ENCODE measurements at places on chromosomes 13 and 19.

DNA sequence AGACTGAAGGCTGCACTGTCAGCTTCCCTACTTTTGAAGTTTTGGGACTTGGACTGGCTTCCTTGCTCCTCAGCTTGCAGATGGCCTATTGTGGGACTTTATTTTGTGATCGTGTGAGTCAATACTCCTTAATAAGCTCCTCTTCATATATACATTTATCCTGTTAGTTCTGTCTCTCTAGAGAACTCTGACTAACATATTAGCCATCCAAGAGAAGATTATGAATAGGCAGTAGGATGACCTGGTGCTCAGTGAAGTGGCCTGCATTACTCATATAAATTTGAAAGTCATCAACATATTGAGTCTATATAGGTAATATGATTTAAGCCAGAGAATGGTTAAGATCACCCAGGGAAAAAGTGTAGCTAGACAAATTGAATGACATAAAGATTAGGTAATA is 136.3 kb upstream of the UFM1 start:
- DNase-seq = peak; percentile 38

DNA sequence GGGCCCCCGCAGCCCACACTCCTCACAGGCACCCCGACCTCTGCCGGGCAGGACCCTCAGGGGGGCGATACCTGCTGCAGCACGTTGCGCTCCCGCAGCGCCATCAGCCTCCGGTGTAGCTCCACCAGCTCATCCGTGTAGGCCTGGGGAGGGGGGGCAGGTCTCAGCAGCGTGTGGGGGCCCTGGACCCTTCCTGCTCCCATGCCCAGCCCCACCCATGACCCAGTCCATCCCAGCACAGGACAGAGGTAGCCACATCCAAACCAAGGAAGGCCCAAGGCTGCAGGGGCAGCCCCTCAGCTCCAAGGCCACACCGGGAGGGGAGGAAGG is 66.5 kb downstream of the MLLT1 start:
- no peak for DNase-seq

DNA sequence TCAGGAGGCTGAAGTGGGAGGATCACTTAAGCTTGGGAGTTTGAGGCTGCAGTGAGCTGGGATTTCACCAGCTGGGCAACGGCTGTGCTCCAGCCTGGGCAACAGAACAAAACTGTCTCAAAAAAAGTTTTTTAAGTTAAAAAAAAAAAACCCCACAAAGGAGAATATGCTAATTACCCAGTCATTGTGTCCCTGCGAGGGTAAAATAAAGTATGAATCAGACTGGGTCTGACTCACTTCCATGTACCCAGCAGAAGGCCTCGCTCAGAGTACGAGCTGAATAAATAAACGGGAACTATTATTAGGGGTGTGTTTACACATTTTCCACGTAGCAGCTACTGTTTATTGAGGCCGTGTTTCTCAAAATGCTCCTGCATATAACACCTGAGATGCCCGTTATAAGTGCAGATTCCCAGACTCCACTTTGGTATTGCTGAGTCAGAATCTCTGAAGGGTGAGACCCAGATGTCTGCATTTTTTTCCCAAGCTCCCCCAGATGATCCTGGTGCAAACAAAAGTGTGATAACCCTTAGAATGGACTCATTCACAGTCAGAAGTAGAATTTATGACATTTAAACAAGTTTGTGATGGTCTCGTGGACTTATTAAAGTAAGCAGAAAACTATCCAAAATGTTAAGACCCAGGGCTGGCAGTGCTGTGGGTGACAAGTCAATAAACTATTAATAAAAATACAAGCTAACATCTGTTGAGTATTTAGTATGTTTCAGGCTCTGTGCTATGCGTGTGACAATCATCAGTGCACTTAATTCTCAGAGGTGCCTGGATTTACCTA is 28.2 kb downstream of the KCNC3 start:
- peak; percentile 84 for DNase-seq

DNA sequence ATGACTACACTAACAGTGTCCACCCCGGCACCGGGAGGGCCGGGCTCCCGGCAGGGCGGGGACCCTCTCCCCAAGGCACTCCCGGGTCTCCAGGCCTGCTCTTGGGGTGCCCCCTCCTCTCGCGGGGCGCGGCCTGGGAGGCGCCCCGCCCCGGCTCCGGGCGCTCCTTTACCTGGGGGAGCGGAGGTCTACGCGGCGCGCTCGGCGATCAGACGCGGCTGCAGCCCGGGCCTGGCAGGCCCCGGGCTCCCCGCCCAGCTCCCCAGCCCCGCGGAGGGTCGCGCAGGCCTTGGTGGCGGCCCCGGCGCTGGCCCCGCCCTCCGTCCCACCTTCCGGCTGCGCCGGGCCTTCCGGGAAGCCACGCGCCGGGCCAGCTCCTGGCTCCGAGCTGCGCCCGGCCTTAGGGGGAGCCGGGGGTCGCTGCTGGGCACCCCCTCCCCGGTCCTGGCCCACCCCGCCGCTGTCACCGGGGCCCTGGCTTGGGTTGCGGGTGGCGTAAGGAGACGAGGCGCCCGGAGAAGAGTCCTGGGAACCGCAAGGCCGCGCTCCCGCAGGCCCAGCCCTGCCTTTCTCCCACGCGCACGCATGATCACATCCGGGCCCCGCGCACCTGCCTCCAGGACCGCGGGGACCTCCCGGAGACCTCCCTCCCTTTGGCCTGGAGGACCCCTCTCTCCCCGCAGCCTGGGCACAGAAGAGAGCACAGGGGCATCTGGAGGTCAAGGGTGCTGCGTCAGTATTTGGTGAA is at the start of gene C19orf12:
C19orf12 (minus strand) TSS at position 309 of the 748 bp plus-strand sequence. CDS start 6,848 bp downstream, outside the sequence.
- DNase-seq = peak; percentile 48

GRCh38 chr13:48246102-48246501 is 13.1 kb downstream of the ITM2B start:
- no peak for DNase-seq

GRCh38 chr13:45292176-45292575 is 48.8 kb downstream of the TPT1 start:
- peak; percentile 40 for DNase-seq

- DNase-seq = no peak
Observed at GRCh38 chr13:47036294-47037008, 139.6 kb upstream of the HTR2A start.

DNA sequence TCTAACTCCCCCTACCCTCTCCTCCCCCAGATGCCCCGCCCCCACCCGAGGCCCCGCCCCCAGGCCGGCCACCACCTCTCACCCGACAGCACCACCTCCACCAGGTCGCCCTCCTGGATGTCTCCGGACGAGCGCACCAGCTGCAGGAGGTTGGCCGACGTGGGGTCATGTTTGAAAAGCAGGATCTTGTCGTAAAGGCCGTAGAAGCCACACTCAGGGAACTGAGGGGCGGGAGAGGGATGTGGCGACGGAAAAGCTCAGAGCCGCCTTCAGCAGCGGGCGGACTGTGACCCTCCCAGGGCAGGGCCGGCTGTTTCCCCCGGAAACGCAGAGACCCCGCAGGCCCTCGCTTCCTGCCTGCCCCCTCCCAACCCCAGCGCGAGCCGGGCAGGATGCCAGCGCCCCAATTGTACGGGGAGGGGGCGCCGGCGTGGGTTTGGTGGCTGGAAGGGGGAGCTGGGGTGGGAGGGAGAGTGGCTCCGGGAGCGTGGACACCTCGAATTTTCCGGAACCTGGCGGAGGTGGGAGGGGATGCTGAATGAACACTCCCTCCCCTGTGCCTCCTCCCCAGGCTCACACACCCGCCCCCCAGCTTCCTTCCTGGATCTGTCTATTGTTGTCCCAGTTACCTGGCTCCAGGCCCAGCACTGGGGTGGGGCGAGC is 3.0 kb downstream of the PRKD2 start:
- DNase-seq = peak; percentile 86

Data from ELR (cell line).